ENCODE measurements at places on chromosomes 7 and 10.

DNA sequence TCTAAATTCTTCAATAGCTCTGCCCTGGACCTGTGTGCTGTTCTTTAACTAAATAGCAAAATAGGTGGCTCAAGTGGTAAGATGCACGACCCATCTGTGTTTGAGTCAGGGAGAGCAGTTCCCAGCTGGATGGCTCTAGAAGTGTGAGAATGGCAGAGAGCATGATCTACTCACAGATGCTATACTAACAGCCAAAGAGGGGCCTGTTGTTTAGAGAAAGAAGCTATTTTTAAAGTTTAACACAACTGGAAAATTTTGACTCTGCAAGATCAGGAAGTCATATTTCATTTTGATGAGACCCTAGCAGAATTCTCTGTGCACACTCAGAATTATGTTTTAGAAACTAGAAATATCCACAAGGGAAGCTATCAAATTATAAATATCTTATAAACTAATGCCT, 87.4 kb upstream of the PIP4K2A start:
- no peak for DNase-seq

DNA sequence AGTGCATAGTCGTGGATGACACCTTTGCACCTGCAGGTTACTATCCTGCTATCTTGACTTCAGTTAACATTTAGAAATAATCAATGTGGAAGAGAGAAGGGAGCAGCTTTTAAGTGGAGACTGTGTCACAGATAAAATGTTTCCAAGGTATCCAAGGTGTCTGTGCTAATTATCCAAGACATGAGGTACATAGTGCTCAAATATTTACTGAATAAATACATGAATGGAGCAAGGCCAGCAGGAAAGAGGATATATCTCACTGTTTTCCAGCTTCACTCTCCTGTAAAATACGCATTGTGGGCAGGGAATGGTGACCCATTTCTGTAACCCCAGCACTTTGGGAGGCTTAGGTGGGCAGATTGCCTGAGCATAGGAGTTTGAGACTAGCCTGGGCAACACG, 552.4 kb downstream of the PHTF2 start:
- no peak for DNase-seq

GRCh38 chr10:77123330-77123729, 514.3 kb downstream of the KCNMA1 start:
- DNase-seq = no peak

DNA sequence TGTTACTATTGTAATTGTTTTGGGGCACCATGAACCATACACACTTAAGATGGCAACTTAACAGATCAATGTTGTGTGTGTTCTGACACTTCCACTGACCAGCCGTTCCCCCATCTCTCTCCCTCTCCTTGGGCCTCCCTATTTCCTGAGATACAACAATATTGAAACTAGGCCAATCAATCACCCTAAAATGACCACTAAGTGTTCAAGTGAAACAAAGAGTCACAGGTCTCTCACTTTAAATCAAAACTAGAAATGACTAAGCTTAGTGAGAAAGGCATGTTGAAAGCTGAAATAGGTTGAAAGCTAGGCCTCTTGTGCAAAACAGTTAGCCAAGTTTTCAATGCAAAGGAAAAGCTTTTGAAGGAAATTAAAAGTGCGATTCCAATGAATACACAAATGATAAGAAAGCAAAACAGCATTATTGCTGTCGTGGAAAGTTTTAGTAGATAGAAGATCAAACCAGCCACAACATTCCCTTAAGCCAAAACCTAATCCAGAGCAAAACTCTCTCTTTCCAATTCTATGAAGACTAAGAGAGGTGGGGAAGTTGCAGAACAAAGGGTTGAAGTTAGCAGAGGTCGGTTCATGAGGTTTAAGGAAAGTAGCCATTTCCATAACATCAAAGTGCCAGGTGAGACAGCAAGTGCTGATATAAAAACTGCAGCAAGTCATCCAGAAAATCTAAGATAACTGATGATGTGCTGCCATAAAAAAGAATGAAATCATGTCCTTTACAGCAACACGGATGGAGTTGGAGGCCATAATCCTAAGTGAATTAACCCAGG, 90.6 kb downstream of the MTPN start:
- no peak for DNase-seq

DNA sequence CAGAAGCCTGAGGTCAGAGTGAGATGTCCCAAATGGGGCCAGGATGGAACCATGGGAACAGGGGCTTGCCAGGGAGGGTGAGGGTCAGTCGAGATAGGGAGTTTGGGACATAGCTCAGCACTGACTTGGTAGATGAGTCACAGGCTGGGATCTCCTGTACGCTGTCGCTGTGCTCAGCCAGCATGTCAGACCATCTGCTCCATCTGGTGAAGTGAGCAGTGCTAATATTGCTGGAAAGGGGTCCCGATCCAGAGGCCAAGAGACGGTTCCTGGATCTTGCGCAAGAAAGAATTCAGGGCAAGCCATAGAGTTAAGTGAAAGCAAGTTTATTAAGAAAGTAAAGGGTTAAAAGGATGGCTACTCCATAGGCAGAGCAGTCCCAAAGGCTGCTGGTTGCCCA, 505.6 kb downstream of the GALNT17 start:
- DNase-seq = no peak

DNA sequence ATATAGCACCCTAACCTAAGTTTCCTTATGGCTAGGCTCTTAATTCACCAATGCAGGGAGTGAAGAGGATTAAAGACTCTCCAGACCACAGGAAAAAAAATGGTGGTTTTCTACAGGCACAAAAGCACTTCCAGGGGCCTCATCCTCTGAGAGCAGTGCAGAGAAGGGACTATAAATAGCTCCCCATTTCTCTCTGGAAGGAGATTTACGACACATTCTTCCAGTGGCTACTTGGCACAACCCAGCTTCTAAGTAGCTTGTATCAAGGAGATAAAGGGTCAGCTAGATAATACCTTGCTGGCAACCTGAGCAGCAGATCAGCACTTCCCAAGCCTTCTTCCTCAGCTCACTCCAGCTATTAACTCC, 73.5 kb downstream of the CRPPA start:
- no peak for DNase-seq

DNA sequence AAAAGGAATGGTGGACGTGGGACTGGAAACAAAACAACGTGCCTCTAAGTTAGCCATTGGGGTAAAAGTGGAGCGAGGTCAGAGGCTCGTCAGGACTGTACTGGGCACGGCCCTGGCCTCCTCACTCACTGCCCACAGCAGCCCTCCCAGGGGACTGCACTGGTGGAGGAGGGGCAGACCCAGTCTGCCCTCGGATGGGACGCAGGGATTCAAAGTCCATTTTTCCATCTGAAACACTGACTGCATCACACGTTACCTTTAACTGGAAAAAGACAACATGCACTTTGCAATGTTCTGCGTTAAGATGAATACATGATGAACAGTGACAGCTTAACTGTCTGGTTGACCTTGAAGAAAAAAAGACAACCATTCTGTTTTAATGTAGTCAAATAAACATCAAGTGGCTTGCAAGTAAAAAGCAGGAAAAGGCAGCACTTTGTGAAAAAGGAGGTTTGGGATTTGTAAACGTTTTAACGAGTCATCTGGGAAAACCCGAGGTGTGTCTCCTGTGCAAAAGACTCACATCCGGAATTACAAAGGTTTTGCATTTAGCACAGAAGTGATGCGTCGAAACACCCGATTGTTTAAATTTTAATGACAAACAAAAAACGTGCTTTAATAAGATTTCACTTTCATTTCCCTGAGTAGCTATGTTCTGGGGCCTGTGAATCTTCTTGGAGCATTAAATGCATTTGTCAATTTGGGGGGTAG, 18.8 kb downstream of the KLF6 start:
- DNase-seq = no peak

GRCh38 chr7:100823140-100823525, 4.2 kb downstream of the EPHB4 start:
- no peak for DNase-seq

- DNase-seq = no peak
These were observed 11.7 kb downstream of the ATP6V1F start for GRCh38 chr7:128874140-128875031.

DNA sequence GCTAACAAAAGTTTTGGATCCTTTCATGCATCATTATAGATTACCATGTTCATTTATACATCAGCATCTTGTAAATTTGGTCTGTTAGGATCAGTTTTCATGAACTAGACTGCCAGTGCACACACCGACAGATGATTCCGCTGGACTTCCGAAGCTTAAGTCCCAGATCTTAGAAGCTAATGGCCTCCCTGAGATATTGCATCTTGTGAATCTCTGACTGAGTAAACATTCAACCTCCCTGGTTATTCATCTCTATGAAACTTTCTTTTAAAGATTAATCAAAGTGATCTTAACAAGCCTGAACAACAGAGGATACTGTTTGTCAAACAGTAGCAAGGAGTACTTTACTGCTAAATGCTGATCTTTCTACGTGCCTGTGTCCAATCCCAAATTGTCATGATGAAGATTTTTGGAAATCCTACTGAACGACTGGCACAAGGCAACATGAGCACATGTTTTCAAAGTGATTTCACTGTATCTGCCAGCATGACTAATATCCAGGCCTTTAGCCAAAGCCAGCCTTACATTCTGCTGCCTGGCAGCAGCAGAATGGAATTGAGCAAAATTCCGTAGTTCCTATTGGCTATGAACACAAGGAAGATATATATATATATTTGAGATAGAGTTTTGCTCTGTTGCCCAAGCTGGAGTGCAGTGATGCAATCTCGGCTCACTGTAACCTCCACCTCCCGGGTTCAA, 91.3 kb upstream of the ANK3 start:
- DNase-seq = no peak

GRCh38 chr10:22183771-22184461, 33.9 kb downstream of the EBLN1 start:
- no peak for DNase-seq

- no peak for DNase-seq
These were observed 25.0 kb upstream of the PCBD1 start for GRCh38 chr10:70913191-70913892.

- no peak for DNase-seq
These were observed 46.4 kb downstream of the RAMP3 start for GRCh38 chr7:45203936-45204445.

GRCh38 chr10:99276848-99277486, 41.3 kb upstream of the HPSE2 start:
- no peak for DNase-seq

- DNase-seq = no peak
These were observed 155.9 kb downstream of the CTTNBP2 start for GRCh38 chr7:117717357-117717756.

DNA sequence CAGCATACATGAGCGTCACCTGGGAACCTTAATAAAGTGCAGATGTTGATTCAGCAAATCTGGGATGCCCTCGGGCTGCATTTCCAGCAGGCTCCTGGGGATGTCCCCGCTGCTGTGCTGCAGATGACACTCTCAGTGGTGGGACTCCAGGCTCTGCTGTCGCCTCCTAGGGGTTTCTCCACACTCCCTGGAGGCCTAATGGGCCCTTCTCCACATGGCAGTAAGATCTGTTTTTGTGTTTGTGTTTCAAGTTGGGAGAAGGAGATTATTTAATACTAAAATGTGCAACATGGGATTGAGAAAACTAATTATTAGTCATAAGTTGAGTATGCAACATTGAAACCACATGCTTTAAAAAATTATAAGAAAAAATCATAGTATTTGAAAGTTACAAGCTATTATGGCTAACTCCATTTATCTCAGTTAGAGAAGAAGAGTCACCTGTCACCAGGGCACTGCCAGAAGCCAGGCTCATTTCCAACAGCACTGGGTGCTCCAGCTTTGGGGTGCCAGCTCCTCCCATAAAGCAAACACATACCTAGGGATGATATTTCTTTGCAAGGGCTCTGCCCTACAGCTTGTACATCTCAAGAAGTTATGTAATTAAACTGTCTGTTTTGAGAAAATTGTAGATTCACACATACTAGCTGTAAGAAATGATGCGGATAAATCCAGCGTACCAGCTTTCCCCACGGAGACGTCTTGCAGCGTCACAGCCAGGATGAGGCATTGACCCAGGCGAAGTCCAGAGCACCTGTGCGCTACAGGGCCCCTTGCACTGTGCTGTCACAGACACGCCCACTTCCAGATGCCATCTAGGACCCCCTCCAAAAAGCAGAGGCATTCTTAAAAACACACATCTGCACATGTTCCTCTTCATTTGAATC, 106.4 kb downstream of the EGFR start:
- no peak for DNase-seq

DNA sequence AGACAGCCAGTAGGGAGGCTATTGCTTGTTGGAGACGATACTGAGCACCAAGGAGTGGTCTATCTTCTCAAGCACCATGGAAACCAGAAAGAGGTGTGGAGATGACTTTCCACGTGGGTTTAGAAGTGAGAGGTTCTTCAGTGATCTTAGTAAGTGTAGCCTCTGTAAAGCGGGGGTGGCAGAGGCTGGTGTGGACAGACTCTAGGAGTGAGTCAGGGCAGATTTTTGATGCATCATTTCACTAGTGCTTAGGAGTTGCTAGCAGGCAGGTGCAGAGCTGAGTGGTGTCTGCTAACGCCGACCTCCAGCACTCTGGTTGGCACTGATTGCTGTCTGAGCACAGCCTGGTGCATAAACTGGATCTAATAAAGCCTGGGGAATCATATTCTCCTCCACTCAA, 78.4 kb upstream of the ADO start:
- no peak for DNase-seq

- no peak for DNase-seq
These were observed 203.4 kb upstream of the FRMD4A start for GRCh38 chr10:14534152-14534551.

DNA sequence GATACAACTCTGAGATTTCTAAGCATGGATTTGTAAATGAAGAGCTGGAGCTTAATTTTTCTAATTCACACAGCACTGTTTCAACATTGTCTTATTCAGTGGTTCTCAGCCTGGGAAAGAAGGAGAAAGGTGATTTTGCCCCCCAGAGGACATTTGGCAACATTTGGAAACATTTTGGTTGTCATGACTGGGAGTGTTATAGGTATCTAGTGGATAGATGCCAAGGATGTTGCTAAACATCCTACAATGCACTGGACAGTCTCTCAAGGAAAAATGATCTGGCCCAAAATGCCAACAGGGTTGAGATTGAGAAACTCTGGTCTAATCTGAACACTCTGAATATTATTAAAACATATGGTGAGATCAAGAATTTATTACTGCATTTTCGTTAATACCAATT, 3.8 kb upstream of the CAV2 start:
- no peak for DNase-seq

- DNase-seq = no peak
These were observed 43.8 kb downstream of the FZD9 start for GRCh38 chr7:73477376-73477775.

DNA sequence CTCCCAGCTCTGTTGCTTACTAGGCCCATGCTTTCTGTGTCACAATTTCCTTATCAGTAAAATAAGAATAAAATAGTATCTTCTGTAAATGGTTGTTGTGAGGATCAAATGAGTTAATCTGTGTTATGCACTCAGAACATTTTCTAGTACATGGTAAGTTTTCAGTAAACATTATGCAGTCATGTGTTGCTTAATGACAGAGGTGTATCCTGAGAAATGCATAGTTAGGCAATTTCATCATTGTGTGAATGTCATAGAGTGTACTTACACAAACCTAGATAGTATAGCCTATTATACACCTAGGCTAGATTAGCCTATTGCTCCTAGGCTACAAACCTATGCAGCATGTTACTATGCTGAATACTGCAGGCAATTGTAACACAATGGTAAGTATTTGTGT, 4.4 kb downstream of the PTTG1IP2 start:
- DNase-seq = no peak

- DNase-seq = no peak
These were observed 377.7 kb upstream of the FZD8 start for GRCh38 chr10:36019749-36020148.

Data from cortex of kidney (tissue), 1 donor.